ENCODE measurements at places on chromosomes 5 and 9.

- DNase-seq = no peak
These were observed 145.3 kb downstream of the PAPPA start for GRCh38 chr9:116298878-116299391.

DNA sequence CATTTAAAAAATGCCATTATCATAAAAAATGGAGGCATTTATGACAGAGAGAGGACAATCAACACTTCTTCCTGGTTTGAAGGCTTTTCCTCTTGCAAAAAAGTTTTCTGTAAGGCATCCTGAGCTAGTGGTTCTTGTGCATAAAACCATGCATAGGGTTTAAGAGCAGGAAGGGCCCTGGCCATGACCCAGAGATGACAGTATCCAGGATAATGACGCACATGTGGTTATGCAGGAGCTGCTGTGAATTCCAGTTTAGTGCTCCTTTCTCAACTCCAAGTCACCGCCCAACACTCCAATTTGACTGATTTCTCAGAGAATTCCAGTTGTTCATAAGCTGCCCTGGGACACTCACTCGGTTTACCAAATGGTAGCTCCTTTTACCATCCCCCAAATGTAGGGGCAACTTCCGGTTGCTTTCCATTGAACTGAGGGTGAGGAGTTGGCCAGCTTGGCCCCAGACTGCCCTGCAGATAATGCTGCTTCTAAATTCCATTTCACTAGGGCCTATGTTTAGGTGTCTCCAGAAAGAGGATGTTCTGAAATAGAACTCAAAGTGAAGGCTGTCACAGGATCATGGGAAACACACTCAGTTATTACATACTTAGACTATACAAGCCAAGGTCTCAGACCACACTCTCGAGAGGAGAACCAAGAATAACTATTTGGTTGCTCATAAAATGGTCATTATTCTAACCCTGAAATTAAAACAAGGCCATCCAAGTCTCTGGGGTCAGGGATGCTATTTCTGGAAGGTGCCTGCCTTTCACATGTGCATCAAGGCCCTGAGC lies 179.1 kb downstream of the SLIT3 start:
- DNase-seq = no peak

GRCh38 chr9:137435980-137436760 lies 5.0 kb downstream of the ENTPD8 start:
- no peak for DNase-seq

DNA sequence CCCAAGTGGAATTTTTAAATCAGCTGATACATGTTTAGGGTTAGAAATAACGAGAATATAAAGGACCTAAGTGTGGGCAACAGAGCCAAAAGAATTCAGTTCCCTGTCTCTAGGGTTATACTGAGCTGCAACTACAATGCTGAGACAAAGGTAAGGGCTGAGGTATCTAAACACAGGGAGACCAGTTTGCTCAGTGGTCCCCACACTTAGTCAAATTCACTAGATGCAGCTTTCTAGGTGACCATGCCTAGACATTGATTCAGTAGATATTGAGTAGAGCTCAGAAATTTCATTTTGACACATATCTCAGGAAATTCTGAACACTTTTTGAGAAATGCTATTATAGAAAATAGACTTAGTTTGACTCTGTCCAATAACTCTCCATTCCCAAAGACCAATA lies 84.8 kb downstream of the PPP2R2B start:
- no peak for DNase-seq

GRCh38 chr5:155620821-155621410 lies 607.4 kb downstream of the KIF4B start:
- DNase-seq = no peak

Data from hematopoietic multipotent progenitor cell treated with erythropoietin and hydrocortisone succinate and interleukin-3 and kit ligand, for 17 days (in vitro differentiated cells).